Breast epithelium (tissue), 4 donors: ENCODE measurements at places on chromosomes 7 and 10.

- DNase-seq: no peak
These were observed 99.6 kb upstream of the NPS start for GRCh38 chr10:127449490-127449889.

DNA sequence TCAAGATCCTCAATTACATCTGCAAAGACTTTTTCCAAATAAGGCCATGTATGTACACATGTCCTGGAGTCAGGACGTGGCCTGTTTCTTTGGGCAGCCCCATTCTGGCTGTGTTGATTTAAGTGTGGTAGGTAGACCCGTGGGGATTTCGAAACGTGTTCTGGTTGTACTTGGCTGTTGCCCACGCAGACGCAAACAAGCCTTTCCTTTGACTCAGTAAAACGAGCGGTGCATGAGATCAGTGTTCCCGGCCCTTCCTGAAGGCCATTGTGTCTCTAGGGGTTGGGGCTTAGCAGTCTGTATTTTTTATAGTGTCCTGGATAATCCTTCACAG lies 64.8 kb upstream of the DNAJB6 start:
- peak; percentile 86 for DNase-seq

DNA sequence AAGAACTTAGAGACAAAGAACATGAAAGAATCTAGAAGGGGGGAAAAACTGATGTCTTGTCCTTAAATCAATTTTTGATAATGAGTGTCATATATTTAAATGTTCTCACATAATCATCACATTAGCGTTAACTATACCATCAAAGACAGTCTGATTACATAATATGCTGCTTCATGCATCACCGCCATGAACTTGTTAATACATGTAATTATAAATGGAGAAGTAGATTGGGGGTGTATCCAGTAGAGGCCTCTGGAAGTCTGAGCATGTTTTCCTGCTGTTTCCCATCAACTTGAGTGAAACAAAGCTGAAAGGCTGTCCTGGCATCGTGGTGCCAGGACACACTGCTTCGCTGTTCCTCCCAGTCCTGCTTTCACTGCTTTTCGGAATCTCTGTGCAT lies 48.2 kb downstream of the PRLHR start:
- no peak for DNase-seq

GRCh38 chr7:139389091-139389490 lies 29.4 kb downstream of the LUC7L2 start:
- no peak for DNase-seq

DNA sequence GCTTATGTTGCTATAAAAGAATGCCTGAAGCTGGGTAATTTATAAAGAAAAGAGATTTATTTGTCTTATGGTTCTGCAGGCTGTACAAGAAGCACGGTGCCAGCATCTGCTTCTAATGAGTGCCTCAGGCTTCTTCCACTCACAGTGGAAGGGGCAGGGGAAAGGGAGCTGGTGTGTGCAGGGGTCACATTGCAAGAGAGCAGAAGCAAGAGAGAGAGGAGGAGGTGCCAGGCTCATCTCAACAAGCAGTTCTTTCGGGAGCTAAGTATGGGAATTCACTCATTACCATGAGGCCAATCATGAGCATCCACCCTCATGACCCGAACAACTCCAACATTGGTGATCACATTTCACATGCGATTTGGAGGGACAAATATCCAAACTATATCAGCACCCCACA lies 17.2 kb upstream of the SLK start:
- DNase-seq: no peak

DNA sequence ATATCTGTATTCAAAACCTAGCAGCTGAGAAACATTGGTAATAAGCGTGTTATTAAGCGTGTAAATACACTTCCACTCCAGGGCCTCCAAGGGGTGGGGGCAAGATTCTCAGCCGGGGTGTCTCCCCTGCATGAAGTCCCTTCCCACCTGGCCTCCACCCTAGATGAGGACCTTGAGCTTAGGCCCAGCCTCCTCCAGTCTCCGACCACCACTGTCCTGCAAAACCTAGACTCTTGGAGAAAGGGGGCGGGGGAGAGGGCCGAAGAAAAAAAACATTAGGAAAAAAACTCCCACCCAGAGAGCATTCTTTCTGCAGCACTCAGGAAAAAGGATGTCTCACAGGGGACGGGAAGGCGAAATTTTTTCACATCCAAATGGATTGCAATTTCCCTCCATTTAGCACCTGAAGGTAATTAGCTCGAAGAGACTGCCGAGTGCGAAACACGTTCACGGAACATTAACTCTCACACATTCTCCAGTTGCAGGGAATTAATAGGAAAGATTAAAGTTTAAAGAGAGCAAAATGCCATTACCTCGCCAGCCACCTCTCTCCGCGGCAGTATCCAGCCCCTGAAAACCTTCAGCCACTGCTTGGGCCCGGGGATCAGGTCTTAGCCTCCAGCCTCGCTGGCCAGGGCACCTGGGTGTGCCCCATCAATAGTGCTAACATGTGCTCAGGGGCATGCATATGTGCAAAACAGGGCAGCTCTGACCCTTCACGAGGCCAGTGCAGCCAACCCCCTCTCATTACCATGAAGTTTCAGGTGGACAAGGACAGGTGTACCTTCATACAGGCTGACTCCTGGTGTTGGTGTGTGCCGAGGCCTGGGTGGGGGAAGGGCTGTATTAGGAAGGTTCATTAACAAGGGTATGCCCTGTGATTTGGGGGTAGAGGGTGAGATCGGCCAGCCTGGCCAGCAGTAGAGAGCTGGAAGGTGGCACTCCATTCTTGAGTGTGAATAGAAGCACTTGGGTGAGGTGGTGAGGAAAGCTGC lies 77.2 kb downstream of the HIF1AN start:
- DNase-seq: no peak

DNA sequence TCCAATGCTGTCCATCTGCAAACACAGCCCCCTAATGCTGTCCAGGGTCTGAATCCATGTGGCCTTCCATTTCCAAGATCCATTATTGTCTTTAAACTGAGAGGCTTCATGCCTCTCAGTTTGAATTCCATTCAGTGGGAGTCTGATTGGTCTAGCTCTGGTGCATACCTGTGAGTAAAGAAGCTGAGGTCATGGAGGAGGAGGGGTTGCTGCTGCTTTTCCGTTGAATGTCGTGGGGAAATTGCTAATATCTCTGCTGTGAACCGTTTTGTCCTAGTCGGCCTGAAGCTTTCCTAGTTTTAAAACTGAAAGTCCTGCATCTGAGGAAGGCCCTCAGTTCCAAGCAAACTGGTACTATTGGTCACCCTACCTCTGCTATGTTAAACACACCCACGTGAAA lies 17.7 kb downstream of the SH2D4B start:
- no peak for DNase-seq

DNA sequence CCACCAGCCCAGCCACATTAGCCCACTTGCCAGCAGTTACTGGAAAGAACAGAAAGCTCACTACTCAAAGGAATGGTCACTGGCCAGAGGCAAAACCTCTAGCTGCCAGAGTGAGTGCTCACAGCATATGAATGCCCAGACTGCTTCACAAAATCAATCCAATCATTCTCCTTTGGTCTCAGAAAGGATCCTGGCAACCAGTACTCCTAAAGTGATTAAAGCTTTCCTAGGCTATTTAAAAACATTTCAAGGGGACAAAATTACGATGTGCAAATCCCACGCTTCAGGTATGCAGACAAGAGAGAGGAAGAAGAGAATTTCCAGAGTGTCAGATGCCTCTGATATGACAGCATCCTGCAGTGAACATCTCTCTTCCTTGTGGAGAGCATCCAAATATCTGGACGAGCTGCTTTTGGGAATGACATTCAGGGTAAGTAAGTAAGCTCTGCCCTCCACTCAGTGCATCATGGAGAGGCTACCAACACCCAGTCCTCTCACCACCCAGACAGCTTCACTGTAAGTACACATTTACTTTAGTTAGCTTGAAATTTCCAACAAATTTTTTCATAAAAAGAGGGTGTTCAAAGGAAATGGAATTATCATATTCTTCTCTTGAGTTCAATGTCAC lies 25.1 kb downstream of the ICA1 start:
- no peak for DNase-seq

DNA sequence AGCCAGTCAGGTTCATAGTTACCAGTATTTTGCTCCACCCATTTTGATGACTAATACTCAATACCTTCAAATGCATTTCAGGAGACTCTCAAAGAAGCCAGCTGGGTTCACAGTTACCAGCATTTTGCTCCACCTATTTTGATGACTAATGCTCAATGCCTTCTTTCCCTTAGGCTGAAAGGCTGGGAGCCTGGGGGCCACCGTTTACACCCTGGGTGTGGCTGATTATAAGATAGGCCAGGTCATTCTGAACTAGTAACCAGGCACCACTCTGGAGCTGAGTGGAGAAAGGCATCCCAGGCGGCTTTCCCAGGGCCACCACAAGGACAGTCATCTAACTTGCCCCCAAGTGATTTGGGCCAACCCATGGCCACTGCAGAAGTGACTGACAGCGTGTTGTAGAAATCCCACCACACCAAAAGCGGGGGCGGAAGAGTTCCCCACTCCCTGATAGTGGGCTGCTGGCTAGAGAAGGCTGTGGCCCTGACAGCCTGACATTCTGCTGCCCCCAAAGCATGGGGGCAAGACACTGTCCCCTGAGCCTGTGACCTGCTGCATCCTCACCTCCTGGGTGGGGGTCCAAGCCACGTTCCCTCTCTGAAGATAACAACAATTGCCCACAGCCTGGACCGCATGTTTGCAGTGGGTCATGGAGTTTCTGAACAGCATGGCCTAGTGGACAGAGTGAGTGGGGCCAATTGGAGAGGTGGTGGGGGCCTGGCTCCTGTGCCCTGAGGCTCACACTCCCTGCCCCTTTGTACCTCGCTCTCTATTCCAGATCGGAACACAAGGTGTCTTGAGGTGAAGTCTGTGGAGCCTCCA lies 23.0 kb upstream of the ZNF488 start:
- DNase-seq: no peak

- DNase-seq: no peak
These were observed 65.6 kb downstream of the LOXL4 start for GRCh38 chr10:98202378-98202777.

DNA sequence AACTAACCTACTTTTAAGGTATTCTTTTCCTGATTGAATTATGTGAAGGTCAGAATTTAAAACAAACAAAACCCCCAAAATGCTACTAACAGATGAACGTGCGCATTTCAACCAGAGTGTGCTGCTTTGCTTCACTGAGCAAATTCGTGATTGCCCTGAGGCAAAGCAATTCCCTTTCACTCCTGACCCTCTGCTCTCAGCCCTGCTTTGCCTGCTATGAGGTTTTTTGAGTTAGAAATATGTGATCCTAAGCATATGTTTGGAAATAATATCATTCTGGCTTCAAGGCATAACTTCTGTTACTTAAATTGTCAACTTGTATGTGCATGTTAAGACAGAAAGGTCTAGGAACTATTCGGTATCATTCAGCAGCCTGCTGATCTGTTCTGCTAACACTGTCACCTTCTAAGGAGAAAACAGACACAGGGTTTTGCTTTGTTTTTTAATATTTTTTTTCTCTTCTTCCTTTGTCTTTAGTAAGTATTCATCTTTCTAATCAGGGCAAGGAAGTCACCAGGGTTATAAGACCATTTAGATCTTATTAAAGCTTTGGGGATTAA lies 124.2 kb downstream of the GNAT3 start:
- DNase-seq: no peak

DNA sequence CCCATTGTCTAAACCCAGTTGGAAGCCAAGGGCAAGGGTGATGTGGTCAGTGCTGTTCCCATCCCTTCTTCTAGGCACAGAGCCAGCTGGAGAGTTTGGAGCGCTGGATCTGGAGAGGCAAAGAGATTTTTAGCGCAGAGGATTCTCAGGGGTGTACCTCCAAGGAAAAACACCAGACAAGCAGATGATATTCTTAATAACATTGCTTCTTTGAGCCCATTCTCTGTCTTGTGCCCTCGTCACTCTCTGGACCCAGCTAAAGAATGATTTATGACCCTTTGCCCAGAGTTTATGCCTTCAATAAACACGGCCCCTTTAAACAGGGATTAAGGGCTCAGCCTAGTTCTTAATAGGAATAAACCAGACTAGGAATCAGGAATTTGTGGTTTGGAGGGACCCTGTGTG lies 4.7 kb upstream of the HIP1 start:
- no peak for DNase-seq

DNA sequence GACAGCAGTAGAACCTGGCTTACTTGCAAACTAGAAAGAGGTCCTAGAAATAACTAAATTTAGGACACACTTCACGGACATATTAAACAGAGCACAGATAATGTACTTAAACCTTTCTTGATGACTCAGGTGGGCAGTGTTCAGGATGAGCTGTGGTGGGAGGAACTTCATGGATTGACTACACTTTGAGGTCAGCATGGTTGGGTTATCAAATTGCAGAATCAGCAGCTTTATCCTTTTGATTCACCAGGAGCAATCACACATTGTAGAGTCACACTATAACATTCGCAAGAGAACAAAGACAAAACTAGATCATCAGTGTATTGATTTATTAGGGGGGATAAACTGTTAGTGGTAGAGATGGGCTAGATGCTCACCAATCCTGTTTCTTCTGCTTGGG lies 38.6 kb upstream of the AGK start:
- no peak for DNase-seq

DNA sequence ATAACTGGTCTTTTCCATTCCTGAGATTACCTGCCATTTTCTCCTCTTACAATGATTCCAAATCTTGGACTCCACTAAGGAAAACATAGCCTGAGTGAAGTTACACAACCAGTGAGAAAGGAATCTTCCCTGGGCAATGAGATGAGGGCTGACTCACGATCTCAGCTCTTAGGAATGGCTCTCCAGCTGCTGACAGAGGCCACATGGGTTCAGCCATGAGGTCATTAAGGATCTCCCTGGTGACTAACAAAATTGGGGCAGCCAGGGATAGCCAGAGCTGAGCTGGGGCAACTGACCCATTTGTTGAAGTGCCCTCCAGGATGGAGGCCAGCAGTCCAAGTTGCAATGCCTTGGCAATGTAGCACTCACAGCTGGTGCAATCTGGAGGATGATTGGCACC lies 78.7 kb upstream of the MKLN1 start:
- DNase-seq: peak; percentile 24

- no peak for DNase-seq
These were observed 40.3 kb downstream of the PPP1R3A start for GRCh38 chr7:113878394-113878992.

- no peak for DNase-seq
These were observed 52.1 kb downstream of the ADD3 start for GRCh38 chr10:110059925-110060324.

DNA sequence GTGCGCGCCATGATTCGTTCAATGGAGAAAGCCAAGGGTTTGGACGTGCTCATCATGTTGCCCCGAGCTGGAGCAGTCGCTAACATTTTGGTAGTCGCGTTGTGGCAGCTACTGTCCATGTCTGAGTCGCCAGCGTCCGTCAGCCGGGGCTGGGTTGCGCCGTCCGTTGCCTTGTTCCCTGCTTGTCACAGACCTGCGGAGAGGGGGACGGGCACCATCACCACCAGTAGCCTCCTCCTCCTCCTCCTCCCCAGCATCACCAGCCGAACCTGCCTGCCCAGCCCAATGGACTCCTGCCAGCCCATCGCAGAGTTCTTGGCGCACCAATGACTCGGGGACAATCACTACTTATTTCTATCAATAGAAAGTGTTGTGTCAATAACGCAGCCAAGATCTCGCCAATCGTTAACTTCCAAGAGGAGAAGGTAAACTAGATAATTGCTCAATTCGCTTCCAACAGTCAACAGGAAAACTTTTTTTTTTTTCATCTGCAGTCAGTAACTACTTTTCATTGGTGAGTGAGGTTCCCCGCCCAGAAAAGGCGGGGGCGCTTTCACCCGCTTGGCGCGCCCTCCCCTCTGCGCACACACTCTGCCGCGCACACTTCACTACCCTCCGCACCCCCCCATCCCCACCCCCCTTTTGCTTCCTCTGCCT lies at the start of gene FEZF1:
TSS of gene FEZF1 (minus strand) at position 432 of the 657 bp plus-strand sequence. CDS start at position 119, 313 bp downstream.
- DNase-seq: no peak

- DNase-seq: no peak
These were observed 6.7 kb downstream of the AOAH start for GRCh38 chr7:36717586-36717985.

- DNase-seq: no peak
These were observed 29.8 kb upstream of the FIGNL1 start for GRCh38 chr7:50479743-50480517.
